ENCODE measurements at places on chromosomes 2 and 18.

GRCh38 chr2:11280713-11281112 is 63.7 kb downstream of the ROCK2 start:
- DNase-seq = no peak

- DNase-seq = no peak
Observed at GRCh38 chr2:167332358-167332757, 444.1 kb downstream of the XIRP2 start.

- no peak for DNase-seq
Observed at GRCh38 chr2:53450923-53451322, 316.7 kb upstream of the CHAC2 start.

DNA sequence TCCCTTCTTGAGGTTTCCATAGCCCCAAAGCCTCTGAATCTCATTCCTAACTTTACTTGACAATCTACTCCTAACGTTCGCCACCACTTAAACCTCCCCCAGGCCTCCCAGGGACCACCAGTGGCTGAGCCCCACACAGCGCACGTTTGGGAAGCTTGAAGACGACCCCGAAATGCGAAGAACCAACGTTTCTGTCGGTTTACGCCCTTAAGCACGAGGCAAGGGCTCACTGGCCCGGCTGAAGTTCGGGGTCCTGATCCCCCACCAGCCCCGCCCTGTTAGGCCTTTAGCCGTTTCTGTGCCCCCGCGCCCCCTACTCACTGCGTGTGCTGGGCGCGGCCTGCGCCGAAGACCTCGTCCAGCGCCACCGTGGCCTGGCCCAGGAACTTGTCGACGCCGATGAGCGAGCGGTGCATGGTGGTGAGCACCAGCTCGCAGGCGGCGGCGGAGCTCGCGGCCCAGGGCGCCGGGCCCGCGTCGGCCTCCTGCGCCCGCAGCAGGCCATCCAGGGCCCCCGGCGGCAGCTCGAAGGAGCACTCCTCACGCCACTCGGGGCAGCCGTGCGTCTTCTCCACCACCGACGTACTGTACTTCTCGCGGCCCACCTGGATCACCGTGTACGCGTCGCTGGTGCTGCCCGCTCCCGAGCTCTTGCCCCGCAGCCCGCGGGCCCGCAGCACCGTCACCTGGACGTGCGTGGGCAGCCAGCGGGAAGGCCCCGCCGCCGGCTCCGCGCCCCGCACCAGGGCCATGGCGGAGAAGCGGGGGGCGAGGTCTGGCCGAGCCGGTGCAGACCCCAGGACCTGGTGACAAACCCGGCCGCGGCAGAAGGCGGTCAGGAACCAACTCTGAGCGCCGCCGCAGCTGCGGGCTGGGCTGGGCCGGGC is 479 bp downstream of the RAB11FIP5 start:
- DNase-seq = no peak

- no peak for DNase-seq
Observed at GRCh38 chr2:30310955-30311354, 79.6 kb downstream of the LBH start.

- DNase-seq = no peak
Observed at GRCh38 chr2:184598316-184599053, at the start of gene ZNF804A. Gene ZNF804A, plus strand, starts transcription at chr2:184598529. Its CDS starts 431 bp downstream, at chr2:184598960.

GRCh38 chr2:217870528-217871011 is 132.2 kb downstream of the TNS1 start:
- DNase-seq = no peak

- no peak for DNase-seq
Observed at GRCh38 chr2:105839793-105840192, 95.1 kb downstream of the NCK2 start.

DNA sequence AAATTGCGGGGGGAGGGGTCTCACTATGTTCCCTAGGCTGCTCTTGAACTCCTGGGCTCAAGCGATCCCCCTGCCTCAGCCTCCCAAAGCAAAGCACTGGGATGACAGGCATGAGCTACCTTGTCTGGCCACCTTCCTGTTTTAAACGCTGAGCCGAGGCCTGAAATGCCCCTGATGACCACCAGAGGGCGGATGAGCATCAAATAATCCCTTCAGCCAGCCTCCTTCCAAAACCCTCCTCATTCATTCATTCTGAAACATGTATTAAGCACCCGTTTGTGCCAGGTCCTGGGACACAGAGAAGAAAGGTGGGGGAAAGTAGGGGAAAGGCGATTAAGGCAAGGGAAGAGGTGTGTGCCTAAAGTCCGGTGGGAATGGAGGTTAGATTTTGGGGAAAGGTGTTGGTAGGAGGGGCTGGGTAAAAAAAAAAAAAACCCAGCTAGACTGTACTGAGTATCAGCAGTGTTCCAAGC is 30.7 kb upstream of the PTMA start:
- DNase-seq = peak; percentile 73

- DNase-seq = no peak
Observed at GRCh38 chr2:235827585-235827992, 333.7 kb downstream of the AGAP1 start.

DNA sequence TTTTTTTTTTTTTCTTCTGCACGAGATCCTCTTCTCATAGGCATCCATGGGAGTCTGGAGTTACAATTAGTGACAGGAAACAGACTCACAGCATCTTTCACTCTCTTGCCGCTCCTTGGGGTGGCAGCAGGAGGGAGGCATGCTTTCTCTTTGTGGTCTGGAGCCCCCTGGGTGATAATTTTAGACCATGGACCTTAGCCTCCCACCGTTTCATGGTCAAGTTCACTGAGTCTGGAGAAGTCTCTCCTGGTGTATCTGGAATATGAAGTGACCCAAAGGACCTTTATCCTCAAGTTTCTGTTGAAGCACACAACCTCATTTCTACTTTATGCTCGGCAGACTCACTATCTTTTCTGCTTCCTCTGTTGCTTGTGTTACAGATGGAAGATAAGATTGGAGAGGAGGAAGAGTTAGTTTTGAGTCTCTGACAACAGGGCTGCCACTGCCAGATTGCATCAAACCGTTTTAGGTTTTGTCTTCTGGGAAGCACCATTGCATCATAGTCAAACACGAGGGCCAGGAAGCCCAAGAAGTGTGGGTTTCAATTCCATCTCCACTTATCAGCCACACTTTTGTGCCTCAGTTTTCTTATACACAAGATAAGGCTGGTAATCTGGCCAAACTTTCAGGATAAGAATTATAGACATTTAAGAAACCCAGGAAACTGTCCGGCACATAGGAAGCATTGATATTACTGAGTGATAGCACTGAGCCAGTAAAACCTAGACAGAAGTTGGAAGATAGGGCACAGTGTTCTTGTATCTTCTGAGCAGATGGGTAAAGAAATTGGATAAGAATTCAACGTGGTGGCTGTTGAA is 62.3 kb downstream of the ADCYAP1 start:
- no peak for DNase-seq

DNA sequence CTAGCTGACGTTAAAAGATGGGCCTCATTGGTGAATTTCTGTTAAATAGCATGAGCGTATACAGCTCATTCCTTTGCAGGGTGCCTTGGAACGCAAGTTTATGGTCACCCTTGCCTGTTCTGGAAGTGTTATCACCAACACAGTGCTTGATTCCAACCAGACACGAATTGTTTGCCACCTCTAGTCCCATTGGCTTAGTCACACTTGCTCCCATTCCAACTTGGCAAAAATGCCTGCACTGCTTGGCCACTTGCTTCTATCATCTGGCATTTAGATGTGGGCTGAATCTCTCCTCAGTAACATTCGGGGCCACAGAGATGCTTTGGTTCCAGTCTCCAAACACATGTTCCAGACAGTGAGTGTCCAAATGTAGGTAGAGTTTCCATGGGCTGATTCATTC is 27.5 kb upstream of the ACVR1 start:
- DNase-seq = no peak

DNA sequence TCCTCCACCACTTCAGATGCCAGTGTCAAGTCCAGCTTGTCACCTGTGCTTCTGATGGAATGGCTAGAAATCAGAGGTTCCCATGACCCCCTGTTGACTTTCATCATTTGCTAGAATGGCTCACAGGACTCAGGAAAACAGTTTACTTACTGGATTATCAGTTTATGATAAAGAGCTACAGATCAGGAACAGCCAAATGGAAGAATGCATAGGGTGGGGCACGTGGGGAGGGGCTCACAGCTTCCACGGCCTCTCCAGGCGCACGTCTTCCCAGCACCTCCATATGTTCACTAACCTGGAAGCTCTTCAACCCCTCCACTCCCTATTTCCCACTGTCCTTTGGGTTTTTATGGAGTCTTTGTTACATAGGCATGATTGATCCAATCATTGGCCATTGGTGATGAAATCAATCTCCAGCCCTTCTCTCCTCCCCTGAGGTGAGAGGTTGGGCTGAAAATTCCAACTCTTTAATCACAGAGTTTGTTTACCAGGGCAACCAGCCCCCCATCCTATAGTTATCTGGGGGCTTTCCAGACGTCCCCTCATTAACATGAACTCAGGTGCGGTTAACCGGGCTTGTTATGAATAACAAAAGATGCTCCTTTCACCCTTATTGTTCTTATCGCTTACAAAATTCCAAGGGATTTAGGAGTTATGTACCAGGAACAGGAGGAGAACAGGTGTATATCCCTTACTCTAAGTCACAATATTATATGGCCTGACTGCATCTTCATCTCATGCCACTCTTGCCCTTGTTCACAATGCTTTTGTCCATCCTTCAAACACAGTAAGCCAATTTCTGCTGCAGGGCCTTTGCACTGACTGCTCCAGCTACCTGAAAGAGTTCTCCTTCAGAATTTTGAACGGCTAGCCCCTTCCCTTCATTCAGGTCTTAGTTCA is 35.2 kb downstream of the ANXA4 start:
- no peak for DNase-seq

GRCh38 chr18:1011349-1011748 is 106.7 kb downstream of the ADCYAP1 start:
- no peak for DNase-seq

- no peak for DNase-seq
Observed at GRCh38 chr2:195810340-195811098, 153.5 kb downstream of the SLC39A10 start.

DNA sequence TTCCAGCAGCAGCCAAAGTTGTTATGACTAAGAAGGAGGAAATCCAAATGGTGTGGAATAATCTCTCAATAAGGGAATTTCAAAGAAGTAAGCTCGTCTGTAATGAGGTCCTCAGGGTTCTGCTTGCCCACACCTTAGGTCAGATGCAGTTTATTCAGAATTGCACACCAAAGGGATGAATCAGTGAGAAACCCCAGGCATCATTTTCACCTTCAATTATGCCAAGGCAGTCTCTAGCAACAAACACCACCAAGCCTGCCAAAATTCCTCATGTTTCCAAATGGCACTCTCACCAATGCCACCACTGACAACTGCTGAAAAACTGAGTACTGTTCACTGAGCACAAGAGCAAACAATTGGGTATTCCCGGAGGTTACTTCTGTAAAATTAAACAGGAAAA is 43.6 kb downstream of the KCNG3 start:
- no peak for DNase-seq

- DNase-seq = no peak
Observed at GRCh38 chr18:26756556-26756955, 109.0 kb downstream of the AQP4 start.

DNA sequence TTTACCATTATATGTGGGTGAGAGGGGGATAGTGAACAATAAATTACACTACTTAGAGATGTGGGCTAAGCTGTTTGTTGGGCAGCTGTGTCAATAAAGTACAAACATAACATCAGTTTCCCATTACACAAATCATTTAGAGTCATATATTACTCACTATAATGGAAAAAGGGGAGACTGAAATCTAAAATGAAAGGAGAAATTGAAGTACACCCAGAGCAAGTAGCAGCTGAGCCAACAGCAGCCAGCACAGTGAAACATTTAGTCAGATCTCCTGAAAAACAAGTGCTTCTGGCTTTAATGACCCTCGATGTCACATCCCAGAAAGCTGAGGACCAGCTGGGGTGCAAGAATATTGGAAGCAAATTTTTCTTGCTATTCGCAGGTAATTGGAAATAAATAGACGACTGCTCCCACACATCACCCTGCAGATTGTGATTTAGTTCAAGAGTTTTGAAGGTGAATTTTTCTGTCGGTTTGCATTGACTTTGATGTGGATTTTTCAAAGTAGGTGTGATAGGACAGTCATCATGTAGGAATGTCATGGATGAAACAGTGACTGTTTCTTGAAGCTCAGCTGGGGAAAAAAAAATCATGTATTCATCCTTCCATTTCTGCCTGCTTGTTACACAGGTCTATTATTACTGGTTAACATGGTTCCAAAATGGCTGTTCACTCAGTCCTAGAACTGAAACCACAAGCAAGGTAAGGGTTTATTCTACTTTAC is 1607.3 kb upstream of the CELF4 start:
- no peak for DNase-seq

- DNase-seq = no peak
Observed at GRCh38 chr18:75582406-75582821, 154.9 kb upstream of the SMIM21 start.

- no peak for DNase-seq
Observed at GRCh38 chr2:188238386-188238785, 53.3 kb upstream of the GULP1 start.

DNA sequence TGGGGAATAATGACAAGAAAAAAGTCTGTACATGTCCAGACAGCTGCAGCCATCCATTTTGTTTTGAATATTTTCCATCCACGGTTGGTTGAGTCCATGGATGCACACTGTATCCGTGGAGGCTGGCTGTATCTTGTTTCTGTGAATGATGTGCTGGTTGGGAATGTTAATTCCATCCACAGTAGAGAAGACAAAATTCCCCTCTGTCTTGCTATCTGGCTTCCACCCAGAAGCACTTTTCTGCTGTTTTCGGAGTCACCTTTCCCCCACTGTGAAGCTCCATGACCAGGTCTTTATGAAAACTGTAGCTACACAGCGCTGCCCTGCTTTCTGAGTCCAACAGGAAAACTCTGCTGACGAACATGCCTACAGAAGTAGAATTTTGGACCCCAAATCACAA is 122.3 kb downstream of the HRH4 start:
- DNase-seq = no peak

- no peak for DNase-seq
Observed at GRCh38 chr18:63131106-63131958, 188.2 kb downstream of the BCL2 start.

DNA sequence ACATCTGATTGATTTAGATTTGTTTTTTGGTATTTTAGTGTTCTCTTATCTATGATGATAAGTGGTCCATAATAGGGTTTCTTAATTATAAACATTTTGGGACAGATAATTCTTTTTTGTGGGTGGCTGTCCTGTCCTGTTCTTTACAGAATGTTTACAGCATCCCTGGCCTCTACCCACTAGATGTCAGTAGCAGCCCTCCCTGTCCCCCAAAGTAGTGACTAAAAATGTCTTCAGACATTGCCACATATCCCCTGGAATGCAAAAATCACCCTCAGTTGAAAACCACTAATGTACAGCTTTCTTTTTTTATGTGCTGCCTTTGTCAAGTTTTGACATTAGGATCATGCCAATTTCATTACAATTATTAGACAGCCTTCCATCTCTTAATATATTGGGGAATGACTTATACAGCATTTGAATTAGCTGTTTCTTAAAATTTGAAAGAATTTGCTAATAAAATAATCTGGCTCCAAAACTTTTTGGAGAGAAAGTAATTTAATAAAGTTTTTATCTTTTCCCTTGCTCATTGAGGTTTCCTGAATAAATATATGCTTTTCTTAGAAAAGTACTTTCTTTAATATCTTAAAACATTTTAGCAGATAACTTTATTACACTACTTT is 19.5 kb downstream of the WIPF1 start:
- peak; percentile 20 for DNase-seq

GRCh38 chr2:168552450-168552856 is 96.4 kb downstream of the CERS6 start:
- no peak for DNase-seq

Measured in activated naive CD4-positive, alpha-beta T cell (primary cell).